ENCODE measurements at places on chromosomes 6 and 20.
A peak's percentile ranks its signal among the peaks of the same experiment; 100 is the strongest.

DNA sequence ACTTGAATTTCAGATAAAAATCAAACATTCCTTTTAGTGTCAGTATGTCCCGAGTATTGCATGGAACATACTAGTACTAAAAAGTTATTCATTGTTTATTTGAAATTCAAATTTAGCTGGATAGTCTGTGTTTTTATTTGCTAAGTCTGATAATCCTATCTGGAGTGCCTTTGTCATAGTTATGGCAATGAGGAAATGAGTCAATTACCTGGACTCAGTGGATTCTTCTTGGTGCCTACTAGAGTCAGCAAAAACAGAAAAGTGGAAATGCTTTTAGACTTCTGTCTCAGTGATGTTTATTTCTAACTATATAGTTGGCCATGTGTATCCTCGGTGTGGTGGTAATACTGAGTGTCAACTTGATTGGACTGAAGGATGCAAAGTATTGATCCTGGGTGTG lies 121.3 kb upstream of the EEF1E1 start:
- DNase-seq: no peak

GRCh38 chr6:49552596-49552995 lies 2.1 kb downstream of the C6orf141 start:
- DNase-seq: no peak

DNA sequence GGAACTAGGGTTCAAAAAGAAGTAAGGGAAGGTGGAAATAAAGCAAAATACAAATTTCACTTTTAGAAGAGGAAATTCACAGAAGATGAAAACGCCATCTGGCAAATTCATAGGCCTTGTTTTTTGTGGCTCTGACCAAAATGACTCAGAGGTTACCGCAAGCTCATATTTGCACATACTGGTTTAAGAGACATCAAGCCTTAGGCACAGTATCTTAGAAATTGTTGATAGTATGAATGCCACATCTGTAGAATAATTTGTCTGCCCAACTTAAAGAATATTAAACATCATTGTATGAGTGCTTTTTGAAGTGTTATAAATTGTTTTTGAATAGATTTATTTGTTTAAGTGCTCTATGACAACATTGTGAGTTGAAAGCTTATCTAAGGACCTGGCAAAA lies 10.6 kb downstream of the TAAR1 start:
- DNase-seq: peak; percentile 53

GRCh38 chr20:21725892-21726291 lies 20.4 kb downstream of the PAX1 start:
- DNase-seq: no peak

- no peak for DNase-seq
Observed at GRCh38 chr6:6781172-6781872, 192.8 kb downstream of the LY86 start.

GRCh38 chr6:31624070-31624469 lies 3.6 kb downstream of the PRRC2A start:
- no peak for DNase-seq

DNA sequence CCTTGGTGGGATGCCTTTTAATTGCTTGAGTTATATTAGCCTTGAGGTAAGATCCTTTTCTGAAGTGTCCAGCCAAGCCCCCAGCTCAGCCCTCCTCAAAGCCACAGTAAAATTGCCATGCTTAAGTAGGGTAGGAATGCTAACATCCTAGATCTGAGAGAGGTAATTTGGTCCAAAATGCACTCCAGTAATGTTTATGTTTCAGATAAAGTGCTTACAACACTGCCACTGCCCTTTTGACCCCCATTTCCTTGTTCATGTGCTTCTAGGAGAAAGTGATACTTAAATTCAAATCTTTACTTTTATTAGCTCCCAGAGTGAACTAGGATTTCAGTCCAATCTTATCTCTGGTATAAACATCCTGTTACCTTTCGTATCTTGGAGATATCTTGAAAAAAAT lies 318.0 kb downstream of the BMP2 start:
- DNase-seq: no peak

- DNase-seq: no peak
Observed at GRCh38 chr6:20028143-20028542, 184.1 kb downstream of the MBOAT1 start.

Measured in GM12864 (cell line).